NCI-H446 treated with DMSO at 0.1 percent for 48 hours (cell line): ENCODE measurements at places on chromosomes 1 and 21.

- DNase-seq: no peak
Measured at GRCh38 chr1:94917251-94917650, 9.7 kb downstream of the CNN3 start.

DNA sequence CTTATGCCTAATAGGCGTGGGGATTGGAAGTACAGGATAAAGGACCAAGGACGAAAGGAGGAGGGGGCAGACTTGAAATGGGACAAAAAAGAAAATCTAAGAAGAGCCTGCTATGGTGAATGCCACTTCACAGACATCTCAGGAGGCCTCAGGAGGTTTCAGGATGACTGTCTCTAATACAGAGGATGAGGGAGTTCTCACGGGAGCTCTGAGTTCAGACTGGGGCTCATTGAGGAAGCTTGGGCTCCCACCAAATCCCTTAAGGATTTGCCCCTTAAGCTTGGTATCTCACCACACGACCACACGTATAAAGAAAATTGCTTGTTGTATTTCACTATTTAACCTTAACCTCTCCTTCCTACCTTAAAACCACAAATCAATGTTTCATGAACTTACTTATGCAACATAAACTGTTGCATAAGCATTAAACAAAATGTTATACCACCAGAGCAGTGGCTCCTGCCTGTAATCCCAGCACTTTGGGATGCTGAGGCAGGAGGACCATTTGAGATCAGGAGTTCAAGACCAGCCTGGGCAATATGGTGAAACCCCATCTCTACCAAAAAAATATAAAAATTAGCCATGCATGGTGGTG is 12.4 kb downstream of the SLC30A1 start:
- no peak for DNase-seq

GRCh38 chr1:31626223-31627207 is 9.0 kb downstream of the HCRTR1 start:
- DNase-seq: peak; percentile 52

DNA sequence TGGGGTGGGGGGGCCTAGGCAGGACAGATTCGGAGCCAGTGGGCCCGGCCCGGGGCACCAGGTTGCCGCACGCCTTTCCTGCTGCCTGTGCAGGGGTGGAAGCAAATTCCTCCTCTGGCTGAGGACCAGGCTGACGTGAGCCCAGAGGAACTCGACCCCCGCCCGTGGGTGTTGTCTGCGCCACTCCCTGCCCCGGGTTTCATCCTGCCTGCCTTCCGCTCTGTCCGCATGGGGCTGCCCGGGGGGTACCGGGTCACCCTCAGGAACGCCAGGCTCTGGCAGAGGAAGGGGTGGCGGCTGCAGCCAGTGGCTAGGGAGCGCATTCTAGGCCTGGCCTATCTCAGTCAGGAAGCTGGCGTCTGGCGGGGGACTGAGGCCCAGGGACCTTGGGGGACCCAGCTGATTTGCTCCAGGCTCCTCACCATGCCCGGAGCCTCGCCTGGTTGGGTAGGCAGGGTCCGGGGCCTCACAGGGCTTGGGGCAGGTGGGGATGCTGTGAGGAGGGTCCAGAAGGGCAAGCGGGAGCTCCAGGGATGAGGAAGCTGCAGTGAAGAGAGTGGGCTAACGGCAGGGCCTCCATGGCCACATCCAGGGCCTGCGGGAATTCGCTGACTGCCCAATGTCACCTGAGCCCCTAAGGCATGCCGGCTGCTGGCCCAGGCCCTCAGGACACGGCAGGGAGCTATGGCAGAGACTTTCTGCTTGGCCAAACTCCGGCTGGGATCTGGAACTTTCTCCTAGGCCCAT is 2.4 kb upstream of the IBA57 start:
- DNase-seq: no peak

DNA sequence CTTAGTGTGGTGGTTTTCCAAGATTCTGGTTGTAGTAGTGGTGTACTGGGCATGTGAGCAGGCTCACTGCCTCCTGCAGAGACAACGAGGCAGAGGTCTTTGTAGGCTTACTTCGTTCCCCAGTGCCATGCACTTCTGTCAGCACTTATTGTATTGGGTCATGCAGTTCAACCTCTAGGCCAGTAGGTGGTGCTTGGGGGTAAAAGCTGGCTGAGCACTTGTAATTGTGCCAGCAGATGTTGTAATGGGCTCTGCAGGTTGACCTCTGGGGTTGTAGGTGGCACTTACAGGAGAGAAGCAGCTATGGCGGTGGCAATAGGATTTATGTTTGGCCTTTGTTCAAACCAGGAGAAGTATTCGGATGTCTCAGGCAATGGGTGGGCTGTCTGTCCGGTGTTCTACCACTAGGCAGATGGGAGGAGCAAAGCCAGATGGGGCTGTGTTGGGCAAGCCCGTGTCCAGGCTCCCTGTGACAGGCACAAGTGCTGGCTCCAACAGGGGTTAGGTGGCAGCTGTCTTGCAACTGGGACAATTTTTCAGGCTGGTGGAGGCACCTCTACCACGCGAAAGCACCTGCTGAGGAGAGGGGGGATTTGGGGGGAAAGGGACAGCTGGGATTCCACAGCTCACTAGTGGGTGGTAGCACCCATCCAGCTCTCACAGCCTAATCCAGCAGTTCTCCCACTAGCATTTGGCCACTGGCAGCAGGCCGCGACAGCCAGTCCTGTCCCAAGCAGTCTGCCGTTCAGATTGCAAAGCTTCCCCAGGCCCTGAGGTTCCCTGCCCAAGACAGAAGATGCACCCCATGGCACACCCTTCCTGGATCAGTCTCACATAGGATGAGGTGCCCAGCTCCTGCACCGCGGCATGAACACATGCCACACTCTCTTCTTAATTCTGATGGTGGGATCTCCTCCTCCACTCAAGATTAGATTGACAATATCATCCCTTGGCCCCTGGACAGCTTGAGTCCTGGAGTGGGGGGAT is 274.5 kb downstream of the CTH start:
- peak; percentile 46 for DNase-seq

DNA sequence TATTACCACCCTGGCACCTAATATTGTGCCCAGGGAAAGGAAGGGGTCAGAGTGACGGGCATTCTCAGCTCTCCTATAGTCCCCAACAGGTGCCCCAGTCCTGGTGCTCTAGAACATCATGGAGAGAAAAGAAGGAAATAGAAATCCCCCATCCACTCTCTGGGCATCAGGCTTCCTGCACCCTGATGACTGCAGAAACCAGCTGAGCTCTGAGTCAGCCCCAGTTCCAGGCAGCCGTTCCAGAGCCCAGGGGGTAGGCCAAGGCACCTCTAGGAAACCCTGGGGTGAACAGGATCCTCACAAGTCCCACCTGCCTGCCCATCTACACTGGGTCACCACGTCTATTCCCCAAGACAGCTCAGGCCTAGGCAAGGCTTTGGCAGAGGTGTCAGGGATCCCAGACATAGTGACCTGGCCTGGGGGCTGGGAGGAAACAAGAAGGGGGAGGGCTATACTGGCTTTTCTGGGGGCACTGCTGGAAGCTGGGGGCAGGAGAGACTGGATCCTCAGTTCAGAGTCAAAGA is 709 bp downstream of the NECTIN4 start:
- no peak for DNase-seq

DNA sequence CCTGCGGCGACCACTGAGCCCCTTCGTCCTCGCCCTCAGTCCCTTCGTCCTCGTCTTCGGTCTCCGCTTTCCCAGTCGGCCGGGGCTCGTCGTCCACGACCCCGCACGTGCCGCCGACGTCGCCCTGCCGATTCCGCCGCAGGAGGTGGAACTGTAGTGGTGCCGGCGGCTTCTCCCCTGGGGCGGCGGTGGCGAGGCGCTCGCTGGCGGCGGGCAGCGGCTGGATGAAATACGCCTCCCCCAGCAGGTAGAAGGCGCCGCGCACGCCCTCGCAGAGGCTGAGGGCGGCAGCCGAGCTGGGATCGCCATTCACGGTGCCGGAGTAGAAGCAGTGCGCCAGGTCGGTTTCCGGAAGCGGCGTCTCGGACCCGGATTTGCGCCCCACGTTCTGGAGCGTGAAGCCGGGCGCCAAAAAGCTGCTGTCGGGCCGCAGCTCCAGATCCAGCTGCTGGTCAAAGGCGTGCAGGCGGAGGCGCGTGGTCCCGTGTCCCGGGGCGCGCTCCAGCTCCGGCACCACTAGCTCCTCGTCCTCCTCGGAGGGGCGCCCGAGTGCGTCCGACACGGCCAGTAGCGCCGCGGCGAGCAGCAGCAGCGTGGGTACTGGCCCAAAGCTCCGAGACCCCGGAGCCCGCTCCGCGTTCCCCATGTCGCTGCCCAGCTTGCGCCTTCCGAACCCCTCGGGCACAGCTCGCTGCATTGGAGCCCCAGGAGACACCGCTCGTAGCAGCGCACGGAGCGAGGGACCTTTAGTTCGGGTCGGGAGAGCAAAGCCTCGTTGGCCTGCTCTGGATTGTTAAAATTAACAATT is 747 bp downstream of the ADAMTS1 start:
- DNase-seq: peak; percentile 24

- DNase-seq: no peak
Measured at GRCh38 chr1:246827396-246827795, 103.2 kb downstream of the SCCPDH start.

DNA sequence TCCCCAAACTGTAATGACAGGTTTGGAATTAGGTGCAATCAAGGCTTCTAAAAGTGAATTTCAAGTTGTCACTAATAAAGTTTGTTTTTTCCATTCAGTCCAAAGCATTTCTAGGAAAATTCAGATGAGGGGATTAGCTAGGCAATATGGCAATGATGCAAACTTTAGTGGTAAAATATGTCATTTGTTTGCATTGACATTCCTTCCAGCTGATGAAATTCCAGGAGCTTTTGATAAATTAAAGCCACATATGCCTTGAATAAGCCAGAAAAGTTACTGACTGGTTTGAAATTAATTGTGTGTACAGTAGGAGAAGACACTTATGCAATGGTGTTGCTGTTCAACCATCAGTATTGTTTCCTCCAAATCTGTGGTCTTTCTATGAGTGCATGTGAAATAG is 57.8 kb downstream of the MROH9 start:
- DNase-seq: no peak

GRCh38 chr1:220407191-220407590 is 120.7 kb upstream of the MARK1 start:
- no peak for DNase-seq

DNA sequence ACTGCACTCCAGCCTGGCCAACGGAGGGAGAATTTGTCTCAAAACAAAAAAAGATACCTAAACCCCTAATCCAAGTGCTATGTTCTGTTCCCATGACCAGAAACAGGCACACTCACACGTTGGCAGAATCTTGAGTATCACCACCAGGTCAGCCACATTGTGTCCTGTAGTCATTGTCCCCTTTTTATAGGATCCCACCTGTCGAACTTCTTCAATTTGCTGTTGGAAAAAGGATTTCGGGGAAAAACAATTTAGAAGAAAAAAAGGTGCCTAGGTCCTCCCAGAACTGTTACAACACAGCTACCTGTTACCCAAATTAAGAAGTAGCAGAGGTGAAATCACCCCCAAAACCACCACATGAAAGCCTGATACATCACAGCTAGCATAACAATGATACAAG is 3.4 kb downstream of the ILF2 start:
- no peak for DNase-seq

GRCh38 chr1:92037400-92037799 is 7.6 kb downstream of the EPHX4 start:
- no peak for DNase-seq

DNA sequence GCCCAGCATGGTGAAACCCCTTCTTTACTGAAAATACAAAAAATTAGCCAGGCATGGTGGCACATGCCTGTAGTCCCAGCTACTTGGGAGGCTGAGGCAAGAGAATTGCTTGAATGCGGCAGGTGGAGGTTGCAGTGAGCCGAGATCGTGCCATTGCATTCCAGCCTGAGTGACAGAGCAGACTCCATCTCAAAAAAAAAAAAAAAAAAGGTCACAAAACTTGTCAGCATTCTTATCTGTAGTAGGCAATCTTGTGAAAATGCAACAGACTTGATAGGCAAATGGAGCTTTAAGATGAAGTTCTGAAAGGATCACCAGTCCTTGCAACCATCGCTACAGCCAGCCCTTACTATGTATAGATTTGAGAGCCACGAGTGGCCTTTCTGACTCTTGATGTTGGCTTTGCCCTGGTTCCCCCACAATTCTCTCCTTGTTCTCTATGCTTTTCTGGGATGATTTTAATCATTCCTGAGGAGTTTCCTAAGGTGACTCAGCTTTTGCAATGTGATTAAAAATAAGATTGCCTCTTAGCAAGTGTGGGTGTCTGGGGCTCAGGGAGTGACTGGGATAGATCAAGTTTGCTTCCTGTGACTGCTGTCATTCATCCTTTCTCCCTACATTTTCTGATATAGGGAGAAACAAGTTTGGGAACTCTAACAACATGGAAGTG is 7.1 kb upstream of the MAP1LC3C start:
- DNase-seq: no peak

GRCh38 chr1:45508295-45509151 is 8.4 kb downstream of the MMACHC start:
- no peak for DNase-seq

DNA sequence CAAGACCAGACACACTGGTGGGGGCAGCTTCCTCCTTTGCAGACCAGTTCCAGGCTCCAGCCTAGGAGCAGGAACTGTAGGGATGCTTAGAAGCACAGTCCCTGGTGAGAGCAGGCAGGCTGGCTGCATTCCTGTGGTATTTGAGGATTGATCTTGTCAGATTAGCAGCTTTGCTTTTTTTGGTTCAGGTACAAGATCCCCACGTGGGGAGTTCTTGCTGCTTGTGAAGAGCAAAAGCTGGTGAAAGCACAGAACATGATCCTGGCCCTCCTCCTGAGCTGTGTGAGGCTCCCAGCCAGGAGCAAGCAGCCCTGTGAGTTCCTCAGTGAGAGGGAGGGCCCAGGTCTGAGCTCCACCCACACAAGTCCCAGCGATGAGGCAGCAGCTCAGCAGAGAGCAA is 75.3 kb upstream of the ARTN start:
- no peak for DNase-seq

DNA sequence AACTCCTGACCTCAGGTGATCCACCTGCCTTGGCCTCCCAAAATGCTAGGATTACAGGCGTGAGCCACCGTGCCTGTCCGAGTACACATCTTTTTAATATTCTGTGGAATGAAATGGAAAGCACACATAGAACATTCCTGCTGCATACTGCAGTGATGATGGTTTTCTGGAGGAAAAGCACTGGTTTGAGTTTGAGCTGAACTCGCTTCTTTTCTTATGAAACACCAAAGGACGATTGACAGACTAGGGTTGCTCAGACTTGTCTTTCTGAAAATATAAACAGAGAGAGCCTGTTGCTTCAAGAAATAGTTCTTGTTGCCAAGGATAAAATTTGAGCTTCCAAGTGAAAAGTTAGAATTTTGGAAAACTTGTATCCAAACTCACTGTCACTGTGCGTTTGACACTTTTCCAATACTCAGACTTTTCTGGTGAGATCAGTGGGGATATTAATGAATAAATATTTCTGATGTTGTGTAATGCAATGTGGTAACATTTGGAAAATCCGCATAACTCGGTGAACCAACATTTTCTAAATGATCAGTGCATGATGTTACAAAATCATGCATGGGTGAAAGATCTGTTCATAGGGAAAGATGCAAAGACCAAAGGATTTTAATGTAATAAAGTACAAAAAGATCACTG is 15.0 kb upstream of the ERMAP start:
- no peak for DNase-seq

GRCh38 chr21:39715804-39716397 is 29.1 kb upstream of the IGSF5 start:
- no peak for DNase-seq
